Caki2 (cell line): ENCODE measurements at places on chromosomes 2 and 18.

DNA sequence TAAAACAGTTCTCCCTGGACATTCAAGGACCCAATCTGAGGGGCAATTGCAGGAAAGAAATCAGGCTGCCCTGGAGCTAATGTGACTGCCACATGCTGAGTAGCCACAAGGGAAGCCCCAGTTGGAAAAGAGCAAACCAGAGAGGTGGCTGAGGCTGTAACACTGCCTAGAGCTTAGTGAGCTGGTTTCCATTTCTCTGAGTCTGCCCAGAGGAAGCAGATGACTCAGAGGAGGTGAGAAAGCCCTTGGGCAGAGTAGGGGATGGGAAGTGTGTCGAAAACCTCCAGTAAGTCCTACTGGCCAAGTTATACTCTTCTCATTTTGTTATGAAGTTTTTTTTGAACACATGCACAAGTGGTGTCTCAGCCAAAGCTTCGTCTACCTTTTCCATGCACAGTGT is 753.0 kb downstream of the CNTNAP5 start:
- DNase-seq: no peak

- no peak for DNase-seq
Measured at GRCh38 chr2:47558116-47558767, 155.3 kb downstream of the MSH2 start.

- DNase-seq: no peak
Measured at GRCh38 chr2:67039517-67040103, 357.5 kb upstream of the ETAA1 start.

DNA sequence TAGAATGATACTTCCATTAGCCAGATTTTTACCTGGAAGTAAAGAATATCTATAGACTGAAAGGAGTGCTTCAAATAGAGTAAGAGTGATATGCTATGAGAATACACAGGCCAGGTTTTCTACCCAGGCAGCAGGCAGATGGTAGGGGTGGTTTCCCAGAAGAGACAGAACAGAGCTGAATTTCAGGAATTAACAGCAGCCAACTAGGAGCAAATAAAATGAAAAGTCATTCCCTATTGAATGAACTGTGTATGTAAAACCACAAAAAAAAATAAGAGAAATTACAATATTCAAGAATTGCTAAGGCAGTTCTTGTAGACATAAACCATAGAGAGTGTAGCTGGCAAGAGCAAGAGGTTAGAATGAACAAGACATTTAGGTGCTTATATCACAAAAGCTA is 336.8 kb downstream of the KCNJ3 start:
- no peak for DNase-seq

DNA sequence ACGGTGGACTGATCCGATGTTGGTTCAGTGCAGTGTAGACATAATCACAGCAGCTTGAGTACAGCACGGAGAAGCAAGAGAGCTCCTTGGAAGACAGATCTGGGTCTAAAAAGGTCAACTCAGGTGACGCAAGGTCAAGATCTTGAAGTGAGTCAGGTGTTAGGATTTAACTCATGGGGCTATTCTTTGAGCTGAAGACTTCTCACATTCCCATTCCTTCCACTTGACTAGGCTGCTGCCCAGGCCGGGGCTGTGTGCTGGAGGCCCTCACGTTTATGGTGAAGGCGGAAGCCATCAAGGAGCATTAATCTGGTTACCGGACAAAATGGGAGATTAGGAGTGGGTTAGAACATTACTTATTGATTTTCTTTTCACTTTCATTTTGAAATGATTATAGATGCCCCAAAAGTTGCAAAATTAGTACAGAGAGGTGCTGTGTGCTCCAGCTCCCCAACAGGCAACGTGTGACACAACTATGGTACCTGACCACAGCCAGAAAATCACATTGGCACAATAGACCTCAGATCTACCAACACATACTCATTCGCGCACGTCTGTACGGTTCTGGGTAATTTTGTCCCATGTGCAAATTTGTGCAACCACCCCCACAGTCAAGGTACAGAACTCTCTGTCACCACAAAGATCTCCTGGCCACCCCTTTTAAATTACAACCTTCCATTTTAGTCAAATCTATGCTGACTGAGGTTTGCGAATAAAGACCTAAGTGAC is 77.6 kb upstream of the SEC11C start:
- DNase-seq: no peak

- DNase-seq: no peak
Measured at GRCh38 chr2:134782107-134782506, 56.3 kb upstream of the ACMSD start.
